Femur (tissue), 1 donor: ENCODE measurements at places on chromosomes 12 and 14.

DNA sequence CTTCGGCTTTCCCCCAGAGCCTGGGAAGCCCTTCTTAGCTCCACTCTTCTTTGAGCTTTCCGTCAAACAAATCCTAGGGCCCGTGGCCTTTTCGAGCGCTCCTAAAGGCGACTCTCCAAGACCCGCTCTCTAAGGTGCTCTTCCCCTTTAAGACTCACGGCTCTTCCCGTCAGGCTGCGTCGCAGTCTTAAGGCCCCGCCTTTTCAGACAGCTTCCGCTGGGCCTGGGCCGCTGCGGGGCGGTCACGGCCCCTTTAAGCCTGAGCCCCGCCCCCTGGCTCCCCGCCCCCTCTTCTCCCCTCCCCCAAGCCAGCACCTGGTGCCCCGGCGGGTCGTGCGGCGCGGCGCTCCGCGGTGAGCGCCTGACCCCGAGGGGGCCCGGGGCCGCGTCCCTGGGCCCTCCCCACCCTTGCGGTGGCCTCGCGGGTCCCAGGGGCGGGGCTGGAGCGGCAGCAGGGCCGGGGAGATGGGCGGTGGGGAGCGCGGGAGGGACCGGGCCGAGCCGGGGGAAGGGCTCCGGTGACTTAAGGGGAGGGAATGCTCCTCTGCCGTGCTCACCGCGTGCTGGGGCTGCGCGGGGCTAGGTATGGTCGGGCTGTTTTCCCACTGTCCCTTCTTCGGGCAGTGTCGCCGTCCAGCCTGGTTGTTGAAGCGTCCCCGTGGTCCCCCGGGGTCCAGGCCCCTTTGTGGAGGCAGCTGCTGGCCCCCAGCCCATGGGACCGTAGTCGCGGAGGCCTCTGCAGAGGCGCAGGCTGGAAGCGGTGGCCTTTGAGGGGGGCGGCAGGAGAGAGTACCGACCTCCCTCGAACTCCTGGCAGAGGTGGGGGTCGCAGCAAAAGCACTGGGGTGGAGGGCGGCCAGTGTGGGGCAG is at the start of gene PEX5:
Gene PEX5, plus strand, starts transcription at position 289 of the 870 bp plus-strand sequence. CDS start 692 bp downstream, outside the sequence.
- peak; percentile 95 for DNase-seq

GRCh38 chr14:70807898-70808415 is 1.4 kb downstream of the MAP3K9 start:
- DNase-seq: no peak

DNA sequence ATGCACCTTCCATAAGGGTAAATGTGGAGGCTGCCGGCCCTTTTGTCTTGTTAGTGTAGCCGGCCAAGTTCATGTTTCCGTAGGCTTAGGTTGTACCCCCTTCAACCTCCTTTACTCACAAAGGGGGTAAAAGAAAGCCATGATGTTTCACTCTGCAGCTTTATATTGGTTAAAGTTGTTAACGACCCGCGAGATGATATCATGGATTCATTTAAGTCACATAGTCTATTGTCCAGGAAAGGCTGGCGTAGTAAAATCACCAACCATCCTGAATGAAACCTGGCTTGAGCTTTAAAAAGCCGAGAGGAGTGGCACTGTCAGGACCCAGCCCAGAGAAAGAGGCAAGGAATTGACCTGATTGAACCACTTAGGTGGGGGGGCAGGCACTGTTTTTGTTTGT is 1.3 kb downstream of the UNG start:
- no peak for DNase-seq

- DNase-seq: no peak
These were observed 20.2 kb upstream of the FUT8 start for GRCh38 chr14:65392296-65392695.

- DNase-seq: no peak
These were observed 221.3 kb upstream of the TMEM260 start for GRCh38 chr14:56358275-56358674.

GRCh38 chr12:89789862-89790261 is 81.2 kb upstream of the ATP2B1 start:
- no peak for DNase-seq

- peak; percentile 87 for DNase-seq
These were observed 72.3 kb downstream of the LRIG3 start for GRCh38 chr12:58847901-58848600.

DNA sequence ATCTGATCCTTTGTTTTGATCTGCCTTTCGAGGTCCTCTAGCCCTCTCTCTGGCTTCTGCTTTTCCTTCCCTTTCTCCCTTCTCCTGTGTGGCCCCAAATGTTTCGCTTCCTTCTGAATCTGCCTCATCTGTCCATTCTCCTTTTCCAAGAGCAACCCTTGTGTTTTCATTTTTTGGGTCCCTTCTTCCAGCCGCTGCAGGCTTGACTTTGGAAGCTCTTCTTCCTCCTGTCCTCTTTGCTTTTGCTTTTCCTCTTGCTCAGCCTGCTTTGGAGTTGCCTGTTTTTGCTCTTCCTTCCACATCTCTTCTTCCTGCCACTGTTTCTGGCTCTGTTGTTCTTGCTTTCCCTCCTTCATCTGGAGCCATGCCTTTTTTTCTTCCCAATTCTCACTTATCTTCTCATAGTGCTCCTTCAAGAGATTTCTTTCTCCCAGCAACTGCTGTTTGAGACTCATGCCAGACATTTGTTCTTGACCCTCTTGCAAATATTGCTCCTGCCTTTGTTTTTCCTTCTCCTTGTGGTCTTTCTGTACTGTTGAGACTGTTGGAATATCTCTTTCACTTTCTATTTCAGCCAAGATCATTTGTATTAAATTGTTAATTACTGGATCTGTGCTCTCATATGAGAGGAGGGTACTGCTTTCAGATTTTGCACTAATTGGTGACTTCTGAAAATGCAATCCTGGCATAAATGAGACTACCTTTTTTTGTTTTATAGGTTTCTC is 42.4 kb downstream of the FAM186A start:
- DNase-seq: no peak

- no peak for DNase-seq
These were observed 48.0 kb upstream of the TRAF3 start for GRCh38 chr14:102729268-102729667.

DNA sequence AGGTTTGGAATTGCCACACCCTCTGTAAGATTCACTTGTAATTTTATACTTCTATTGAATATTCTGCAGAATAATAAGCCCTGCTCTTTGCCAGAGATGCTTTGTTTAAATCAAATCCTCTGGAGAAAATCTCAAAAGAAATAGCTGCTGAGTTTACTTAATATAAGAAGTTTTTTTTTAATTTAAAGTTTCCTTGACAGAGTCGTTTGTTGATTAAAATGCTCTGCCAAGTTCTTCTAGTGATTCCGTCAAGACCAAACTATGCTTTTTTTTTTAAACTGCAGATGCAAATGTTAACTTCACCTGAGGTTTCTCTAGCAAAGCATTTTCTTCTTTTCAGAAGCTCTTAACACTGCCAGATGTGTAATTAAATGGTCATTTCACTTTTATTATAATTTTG is 13.4 kb upstream of the NAV3 start:
- DNase-seq: no peak

DNA sequence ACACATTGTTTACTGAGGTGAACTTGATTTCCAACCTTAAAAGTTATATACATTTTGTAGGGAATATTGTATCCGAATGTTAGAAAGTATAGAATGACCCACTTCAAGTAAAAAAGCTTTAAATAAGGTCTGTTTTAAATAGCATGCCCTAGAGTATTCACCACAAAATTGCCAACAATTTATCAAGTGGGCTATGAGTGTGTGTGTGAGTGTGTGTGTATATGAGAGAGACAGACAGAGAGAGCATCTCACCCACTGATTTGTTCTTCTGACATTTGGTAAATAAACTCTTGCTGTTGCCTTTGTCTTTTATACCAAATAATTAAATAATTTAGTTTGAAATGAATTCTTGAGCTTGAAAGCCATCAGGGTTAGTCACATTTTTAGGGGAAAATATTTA is 29.8 kb upstream of the RAP1B start:
- no peak for DNase-seq

GRCh38 chr14:52801014-52801712 is 9.8 kb upstream of the GNPNAT1 start:
- peak; percentile 34 for DNase-seq

DNA sequence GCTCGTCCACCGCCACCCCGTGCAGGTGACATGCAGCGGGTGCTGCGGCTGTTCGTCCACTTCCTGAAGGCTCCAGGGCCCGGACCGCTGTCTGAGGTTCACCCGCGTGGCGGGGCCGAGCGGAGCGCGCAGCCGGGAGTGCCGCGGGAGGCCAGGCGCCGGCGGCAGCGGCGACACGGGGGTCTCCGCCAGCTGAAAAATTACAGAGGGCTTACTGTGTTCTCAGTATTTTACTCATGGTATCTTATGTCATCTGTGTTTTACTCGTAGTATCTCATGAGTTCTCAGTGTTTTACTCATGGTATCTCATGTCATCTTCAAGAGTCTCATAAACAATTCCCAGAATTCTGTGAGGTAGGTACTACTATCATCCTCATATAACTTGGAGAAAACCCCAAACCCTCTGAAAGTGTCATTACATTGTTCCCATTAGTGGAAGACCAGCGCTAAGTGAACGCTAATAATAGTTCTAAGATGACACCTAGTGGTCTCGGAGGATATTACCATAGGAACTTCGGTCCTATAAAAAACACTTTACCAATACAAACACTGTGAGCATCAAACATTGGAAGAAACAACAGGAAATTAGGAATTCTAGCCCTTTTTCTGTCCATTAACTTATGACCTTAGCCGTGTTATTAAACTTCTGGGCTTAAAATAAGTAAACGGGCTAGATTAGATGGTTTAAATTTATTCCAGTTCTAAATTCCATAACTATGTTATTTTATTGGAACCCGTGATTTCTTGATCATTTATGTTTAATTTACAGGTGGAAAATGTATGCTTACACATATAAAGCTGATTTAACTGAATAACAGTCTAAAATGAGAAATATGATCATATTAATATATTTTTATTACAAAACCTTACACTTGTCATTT is 32.4 kb downstream of the AK7 start:
- peak; percentile 29 for DNase-seq
